ENCODE measurements at places on chromosomes 7 and 10.
A peak's percentile ranks its signal among the peaks of the same experiment; 100 is the strongest.

- no peak for DNase-seq
Measured at GRCh38 chr10:79007421-79008319, 61.1 kb upstream of the ZMIZ1 start.

- no peak for DNase-seq
Measured at GRCh38 chr7:156650042-156650441, 9.5 kb downstream of the RNF32 start.

DNA sequence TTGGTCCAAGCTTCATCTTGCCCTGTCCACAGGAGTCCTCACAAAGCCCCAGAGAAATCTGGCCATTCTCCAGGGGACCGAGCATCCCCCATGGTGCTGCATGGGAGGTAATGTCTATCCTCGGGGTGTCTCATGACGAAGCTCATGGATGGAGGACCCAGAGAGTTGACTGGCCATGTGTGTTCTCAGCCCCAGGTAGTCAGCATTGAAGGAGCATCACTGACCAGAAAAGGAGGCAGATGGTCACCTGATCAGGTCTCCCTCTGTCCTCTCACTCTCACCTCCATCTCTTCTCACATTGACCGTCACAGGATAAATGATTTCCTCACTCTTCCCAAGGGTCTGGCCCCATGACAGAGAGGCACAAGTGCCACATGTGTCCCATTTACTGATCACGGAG, 33.4 kb upstream of the GDF10 start:
- DNase-seq = no peak

- DNase-seq = peak; percentile 44
Measured at GRCh38 chr10:69639291-69640195, 9.5 kb downstream of the FAM241B start.

GRCh38 chr7:141974831-141975230, 1.3 kb upstream of the TAS2R38 start:
- no peak for DNase-seq

DNA sequence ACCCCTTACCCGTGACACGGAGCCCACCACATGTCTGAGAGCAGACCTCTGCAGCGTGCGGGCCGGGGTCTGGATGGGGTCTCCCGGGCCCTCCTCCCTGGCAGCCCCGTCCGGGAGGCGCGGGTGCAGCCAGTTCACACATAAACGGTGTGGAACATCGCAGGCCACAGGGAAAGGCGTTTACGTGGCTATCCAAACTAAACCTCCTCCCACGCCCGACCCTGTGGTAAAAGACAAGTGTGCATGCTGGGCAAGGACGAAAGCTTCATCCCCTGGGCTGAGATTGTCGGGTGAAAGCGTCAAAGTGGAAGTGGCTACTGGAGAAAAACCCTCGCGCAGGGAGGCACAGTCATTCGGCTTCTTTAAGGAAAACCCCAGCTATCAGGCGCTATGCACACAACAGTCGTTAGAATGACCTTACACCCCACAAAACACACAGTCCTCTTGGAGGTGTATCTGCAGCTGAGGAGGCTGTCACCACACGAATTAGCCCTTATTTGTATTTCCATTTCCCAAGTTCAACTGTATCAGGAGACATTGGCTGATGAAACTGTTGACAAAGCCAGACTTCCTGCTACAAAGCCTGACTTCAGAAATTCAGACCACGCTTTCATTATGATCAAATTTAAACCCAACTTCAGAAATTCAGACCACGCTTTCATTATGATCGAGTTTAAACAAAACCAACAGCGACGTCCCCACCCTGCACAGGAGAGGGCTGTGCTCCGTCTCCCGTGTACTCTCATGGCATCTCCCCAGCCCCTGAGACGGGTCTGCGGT, 15.3 kb downstream of the GPER1 start:
- no peak for DNase-seq

DNA sequence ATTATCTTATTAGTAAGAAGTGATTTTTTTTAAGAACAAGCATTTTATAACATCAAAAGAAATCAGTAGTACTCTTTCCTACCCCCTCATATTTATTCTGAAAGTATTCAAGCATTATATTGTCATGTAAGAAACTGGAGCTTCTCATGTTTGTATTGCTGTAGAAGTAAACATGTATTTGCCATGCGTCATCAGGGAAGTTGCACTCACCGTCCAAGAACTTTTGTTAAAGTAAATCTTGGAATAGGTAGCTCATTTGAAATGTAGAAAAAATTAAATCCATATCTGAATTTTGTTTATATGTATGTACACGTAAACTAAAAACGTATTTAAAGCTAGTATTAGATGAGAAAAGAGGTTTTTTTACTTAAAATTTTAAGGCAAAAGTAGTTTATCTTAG, 96.8 kb downstream of the PTEN start:
- DNase-seq = no peak

GRCh38 chr7:143938379-143939243, 3.6 kb downstream of the OR2F2 start:
- DNase-seq = no peak

DNA sequence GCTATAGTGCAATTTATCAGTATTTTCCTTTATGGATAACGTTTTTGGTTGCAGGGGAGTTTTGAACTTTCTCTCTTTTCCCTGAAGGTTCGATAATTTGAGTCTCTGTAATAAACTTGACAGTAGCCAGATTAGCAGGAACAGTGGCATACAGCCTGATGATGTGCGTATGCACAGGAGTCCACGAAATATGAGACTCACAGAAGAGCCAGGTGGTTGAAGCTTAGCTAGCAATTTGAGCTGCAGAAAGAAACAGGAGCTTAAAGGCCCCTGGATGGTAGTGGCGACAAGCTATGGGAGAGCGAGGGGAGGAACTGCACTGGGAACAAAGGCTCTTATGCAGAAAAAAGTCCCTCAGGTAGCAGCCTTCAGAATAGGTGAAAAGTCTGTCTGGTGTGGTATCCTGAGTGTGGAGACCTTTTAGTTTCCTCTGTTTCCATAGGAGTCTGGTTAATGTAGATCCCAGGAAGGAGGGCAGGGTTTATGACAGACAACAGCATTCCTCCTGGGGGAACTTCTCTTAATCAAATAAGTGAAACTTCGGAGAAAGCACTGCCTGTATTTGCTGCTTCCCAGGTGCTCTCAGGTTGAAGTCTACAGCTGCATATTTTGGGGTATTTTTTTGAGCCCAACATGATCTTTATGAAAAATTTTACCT, 32.7 kb downstream of the FANK1 start:
- no peak for DNase-seq

DNA sequence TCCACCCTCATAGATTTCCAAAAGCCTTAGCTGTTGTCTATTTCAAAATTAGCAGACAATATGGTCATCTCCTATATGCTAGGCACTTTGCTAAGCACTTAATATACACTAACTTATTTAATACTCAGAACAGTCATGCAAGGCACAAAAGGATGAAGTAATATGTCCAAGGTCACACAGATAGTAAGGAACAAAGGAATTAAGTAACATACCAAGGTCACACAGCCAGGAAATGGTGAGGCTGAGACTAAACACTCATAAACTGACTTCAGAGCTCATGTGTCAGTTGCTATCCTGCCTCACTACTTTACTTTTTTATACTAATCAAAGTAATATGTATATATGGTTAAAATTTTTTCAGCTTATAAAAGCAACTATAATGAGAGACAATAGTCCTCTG, 23.6 kb upstream of the HIBADH start:
- no peak for DNase-seq

GRCh38 chr7:97480772-97481390, 251.0 kb upstream of the TAC1 start:
- no peak for DNase-seq

- no peak for DNase-seq
Measured at GRCh38 chr10:101230183-101230917, 1.1 kb upstream of the LBX1 start.

GRCh38 chr7:114851406-114852061, 70.4 kb upstream of the MDFIC start:
- no peak for DNase-seq

GRCh38 chr7:42522227-42522991, 285.4 kb upstream of the GLI3 start:
- no peak for DNase-seq

- DNase-seq = no peak
Measured at GRCh38 chr7:30396389-30396788, 82.2 kb downstream of the NOD1 start.

- no peak for DNase-seq
Measured at GRCh38 chr10:112875476-112876267, 74.4 kb upstream of the TCF7L2 start.

DNA sequence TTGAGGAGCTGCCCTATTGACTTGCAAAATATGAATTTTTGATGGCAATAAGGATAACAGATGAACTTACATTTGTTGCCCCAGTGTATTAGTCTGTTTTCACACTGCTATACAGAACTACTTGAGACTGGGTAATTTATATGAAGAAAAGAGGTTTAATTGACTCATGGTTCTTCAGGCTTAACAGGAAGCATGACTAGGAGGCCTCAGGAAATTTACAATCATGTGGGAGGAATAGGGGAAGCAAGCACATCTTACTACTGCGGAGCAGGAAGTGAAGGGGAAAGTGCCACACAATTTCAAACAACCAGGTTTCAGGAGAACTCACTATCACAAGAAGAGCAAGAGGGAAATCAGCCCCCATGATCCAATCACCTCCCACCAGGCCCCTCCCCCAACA, 57.9 kb downstream of the ZNF22 start:
- DNase-seq = no peak

DNA sequence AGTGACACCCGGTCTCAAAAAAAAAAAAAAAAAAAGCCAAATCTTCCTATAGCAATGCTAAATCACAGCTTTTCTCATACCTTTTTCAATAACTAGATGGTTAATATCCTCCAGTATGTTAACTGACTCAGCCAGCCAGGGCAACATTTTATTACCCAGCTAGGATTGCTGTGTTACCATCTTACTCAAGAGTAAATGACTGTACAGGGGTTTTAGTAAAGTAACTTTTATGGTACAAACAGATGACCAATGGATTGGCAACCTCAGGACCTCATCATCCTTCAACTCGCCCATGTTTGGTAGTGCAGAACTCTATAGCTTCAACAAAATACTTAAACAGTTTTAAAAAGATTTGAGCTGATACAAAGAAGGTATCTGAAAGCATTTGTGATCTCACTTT, 59.5 kb downstream of the HBP1 start:
- no peak for DNase-seq

- no peak for DNase-seq
Measured at GRCh38 chr7:2313450-2314208, 612 bp downstream of the SNX8 start.

DNA sequence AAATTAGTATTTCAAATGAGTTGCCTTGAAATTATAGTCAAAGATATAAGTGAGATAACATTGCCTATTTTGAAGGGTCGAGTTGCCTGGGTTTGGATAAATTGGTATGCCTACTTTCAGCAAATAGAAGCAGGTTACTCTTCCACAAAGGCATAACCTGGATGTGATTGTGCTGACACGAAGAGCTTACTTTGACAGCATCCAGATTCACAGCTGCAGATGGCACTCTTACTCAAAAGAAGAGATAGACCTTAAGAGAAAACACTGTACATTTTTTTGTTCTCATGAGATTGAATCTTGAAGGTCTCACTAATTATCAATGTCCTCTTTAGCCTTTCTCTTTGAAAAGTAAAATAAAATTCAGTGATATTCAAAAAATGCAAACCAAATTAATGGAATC, 1338.7 kb downstream of the REEP3 start:
- DNase-seq = no peak

GRCh38 chr10:52226197-52226847, 87.8 kb upstream of the DKK1 start:
- no peak for DNase-seq

DNA sequence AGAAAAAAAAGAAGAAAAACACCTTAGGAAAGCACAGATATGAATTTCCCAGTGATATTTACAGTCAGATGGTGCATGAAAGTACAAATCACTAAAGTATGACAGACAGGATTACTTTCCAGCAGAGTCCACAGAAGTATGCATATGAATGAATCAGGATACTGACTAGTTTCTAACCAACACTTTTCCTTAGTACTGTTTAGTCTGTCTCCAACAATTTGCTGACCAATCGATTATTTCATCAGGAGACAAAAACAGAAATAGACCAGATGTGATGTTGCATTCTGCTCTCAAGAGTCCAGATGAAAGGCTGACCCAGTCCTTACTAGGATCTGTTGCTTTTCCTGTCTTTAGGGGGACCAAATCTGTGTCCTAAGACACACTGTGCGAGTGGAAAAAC, 14.6 kb downstream of the SLC35B4 start:
- no peak for DNase-seq

GRCh38 chr7:37942934-37943610, 22.6 kb downstream of the EPDR1 start:
- no peak for DNase-seq

DNA sequence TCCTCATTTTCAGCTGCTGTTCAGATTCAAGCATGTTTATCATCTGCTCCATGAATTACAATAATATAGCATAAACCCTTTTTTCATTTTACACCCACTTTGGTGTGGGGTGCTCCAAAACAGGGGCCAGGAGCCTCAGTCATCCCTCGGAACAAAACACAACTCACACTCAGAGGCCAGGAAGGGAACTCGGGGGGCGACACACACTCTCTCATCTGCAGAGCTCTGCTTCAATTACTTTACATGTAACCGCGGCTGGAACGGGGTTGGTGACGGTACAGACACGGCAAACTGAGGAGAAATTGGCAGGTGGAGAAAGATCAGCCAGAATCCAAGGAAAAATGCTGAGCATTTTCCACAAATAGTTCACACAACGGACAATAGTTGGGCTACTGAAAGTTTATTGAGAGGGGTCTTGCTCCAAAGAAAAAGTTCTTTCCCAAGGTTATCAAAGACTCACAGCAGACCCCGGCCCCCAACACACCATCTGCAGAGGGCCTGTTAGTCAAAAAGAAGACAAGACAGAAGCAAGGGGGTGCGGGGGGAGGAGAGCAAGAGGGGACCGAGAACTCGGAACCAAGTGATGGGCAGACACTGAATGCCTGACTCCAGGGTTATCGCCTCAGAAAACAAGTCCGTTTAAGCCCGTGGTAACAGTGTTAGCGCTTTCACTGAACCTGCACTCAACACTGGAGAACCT, 20.5 kb downstream of the DIP2C start:
- no peak for DNase-seq

DNA sequence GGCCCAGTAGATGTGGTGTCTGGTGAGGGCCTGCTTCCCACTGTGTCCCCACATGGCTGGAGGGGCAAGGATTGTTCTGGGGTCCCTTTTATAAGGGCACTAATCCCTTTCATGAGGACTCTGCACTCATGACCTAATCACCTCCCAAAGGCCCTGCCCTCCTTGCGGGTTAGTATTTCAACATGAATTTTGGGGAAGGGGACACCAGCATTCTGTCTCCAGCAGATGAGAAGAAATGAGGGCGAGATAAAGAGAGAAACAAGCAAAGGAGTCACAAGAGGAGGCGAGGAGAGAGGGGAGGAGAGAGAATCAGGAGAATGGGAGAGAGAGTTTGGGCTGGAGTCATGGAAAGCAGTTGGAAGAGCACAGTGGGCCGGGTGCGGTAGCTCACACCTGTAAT, 83.7 kb downstream of the C10orf105 start:
- no peak for DNase-seq

GRCh38 chr10:600234-600633, 89.2 kb downstream of the DIP2C start:
- DNase-seq = no peak

GRCh38 chr7:133860628-133861335, 266.4 kb upstream of the LRGUK start:
- no peak for DNase-seq

Measured in activated CD8-positive, alpha-beta memory T cell treated with anti-CD3 and anti-CD28 coated beads for 4 hours (primary cell).